Activated T-helper 9 cell treated with anti-CD3 and anti-CD28 coated beads, Interleukin-2, amount 50 U/mL, for 16 hours (primary cell): ENCODE measurements at places on chromosomes 5 and 9.

GRCh38 chr5:43582082-43583005, 20.6 kb upstream of the NNT start:
- no peak for DNase-seq

GRCh38 chr5:1488882-1489680, 34.7 kb downstream of the LPCAT1 start:
- no peak for DNase-seq

DNA sequence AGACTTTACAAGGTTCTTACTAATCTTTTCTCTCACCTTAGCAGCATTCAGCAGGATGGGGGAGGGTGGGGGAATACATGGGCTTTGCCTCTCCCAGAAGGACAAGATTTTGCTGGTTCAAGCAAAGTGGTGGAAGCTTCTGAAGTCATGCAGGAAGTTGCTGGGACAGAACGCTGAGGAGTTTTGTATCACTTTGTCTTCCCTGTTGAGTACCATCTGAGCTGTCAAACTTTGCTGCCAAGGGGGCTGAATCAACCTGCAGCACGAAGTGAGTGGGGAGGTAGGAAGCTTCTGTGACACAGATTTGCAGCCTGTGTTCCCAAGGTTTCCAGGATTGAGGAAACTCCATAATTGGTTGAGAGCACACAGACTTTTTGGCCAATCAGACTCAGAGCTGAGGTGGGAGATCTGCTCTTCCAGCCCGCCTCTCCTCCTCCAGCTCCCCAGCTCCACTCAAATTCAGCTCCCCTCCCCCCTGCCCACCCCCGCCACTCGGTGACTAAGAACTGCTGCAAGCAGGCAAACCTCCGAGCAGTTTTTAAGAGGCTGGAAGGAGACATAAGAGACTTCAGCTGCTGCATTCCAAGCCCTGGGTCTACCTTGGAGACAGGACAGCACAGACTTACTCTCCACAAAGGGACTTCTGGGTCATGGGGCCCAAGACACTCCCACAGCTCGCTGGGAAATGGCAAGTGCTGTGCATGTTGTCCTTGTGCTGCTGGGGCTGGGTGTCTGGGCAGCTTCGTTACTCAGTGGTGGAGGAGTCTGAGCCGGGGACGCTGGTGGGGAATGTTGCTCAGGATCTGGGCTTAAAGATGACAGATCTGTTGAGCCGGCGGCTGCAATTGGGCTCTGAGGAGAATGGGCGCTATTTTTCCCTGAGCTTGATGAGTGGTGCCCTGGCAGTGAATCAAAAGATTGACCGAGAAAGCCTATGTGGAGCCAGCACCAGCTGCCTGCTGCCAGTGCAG, at the start of gene PCDHGC5:
TSS of gene PCDHGC5 (plus strand) at position 491 of the 971 bp plus-strand sequence. CDS start at position 651, 160 bp downstream.
- no peak for DNase-seq

DNA sequence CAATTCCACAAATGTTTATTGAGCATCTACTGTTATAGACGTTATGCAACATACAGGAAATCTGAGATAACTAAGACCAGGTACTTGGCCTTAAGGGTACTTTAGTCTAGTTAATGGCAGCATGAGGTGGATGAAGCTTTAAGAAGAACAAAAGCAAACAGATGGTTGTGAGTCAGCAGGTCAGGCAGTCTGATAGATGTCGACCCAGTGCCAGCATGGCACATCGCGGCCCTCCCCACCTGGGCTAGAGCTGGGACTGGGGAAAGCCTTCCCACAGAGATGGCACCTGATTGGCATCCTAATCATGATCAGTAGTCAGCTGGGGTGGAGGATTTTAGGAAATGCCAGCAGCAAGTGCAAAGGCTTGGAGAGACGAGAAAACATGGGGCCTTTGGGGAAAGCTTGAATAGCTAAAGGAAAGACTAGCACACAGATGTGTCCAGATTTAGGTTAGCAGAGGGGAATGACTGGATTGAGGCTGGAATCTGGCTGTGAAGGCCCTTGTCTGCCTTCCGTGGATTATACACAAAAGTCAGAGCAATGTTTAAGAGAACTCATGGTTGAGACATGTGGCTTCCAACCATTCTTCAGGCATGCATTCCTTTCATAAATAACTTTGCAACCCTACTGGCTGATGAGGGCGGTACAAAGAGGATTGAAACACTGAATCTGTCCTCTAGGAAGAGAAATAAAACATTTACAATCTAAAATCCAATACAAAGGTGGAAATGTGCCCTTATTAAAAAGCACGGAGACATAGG, 395.4 kb upstream of the WWC1 start:
- DNase-seq, result no peak

DNA sequence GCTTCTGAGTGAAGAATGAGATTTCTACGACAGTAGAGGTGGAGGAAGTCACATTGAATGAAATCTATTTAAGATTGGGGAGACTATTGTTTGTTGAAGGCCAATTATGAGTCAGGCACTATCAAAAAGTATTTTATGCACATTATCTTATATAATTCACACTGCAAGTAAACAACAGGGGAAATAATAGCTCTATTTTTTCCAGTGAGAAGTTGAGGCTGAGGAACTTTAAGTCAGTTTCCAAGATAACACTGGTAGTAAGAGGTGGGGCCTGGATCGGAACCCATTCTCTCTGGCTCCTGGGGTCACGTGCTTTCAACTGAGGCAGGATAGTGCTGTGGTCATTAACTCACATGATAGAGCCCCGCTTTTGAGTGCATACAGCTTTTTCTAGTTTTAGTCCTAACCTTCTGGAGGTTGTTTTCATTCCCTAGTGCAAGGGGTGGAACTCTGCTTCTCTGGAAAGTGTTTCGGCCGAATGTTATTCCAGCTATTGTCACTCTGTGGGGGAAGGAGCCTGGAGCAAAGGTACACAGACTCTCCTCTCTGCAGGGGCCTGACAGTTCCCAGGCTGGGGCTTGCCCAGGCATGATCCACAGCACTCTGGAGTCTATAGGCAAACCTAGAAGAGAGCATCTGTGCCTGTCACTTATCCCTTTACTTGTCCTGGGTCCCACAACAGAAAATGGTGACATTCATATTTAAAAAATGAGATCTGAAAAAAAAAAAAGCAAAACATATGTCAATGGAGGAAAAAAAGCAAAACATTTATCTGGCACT, 352.4 kb upstream of the ACTBL2 start:
- no peak for DNase-seq

DNA sequence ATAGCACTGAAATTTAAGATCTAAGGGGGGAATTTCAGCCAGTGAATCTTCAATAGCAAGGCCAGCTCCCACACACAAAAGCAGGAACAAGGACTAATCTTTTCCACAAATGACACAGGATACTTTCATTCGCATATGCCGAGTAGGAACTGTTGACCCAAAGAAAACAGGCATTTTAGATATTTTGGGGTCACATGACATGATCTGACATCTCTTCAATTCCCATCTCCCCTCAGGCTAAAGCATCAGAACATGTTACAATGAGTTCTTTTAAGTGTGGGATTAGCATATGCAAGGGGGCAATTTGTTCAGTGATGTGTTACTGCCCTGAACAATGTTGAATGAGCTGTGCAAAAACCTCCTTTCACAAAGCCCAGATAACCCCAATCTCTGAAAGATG, 68.2 kb downstream of the TLE1 start:
- no peak for DNase-seq

DNA sequence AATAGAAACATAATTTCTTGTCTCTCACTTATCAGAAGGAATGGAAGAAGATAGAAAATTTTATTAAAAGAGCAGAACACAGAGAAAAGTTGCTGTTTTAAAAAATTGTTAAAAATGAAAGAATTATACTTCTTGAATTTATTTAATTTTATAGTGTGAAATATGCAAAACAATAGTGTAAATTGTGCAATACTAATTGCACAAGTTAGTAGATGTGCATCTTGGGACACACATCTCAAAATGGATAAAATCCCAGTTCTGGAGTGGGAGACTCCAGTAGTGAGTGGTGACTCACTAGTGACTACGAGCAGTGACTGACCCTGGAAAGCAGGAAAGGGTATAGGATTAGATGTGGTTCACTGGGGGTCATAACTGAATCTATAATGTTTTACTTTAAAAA, 223.2 kb downstream of the MSX2 start:
- DNase-seq, result no peak

DNA sequence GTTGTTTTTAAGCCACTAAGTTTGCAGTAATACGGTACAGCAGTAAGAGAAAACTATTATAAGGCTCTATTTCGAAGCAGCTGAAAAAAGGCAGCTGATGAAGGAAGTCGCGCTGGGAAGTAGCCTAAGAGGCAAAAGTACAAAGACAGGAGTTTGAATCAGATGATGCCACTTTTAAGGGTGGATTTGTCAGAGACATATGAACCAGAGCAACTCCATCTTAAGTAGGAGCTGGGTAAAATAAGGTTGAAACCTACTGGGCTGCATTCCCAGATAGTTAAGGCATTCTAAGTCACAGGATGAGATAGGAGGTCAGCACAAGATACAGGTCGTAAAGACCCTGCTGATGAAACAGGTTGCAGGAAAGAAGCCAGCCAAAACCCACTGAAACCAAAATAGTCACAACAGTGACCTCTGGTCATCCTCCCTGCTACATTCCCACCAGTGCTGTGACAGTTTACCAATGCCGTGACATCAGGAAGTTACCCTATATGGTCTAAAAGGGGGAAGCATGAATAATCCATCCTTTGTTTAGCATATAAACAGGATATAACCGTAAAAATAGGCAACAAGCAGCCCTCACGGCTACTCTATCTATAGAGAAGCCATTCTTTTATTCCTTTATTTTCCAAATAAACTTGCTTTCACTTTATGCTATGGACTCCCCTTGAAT, 91.8 kb upstream of the PRSS3 start:
- DNase-seq, result no peak

- DNase-seq, result no peak
Observed at GRCh38 chr5:89211836-89212235, 328.9 kb upstream of the MEF2C start.

GRCh38 chr5:132176987-132177386, 50.7 kb downstream of the P4HA2 start:
- DNase-seq, result no peak

GRCh38 chr5:109246841-109247592, 162.8 kb downstream of the PJA2 start:
- DNase-seq, result no peak

GRCh38 chr9:36858805-36859375, 175.2 kb downstream of the PAX5 start:
- no peak for DNase-seq

GRCh38 chr5:102991802-102992201, 128.1 kb downstream of the GIN1 start:
- DNase-seq, result no peak

- DNase-seq, result no peak
Observed at GRCh38 chr5:58804291-58804690, 221.4 kb downstream of the RAB3C start.

DNA sequence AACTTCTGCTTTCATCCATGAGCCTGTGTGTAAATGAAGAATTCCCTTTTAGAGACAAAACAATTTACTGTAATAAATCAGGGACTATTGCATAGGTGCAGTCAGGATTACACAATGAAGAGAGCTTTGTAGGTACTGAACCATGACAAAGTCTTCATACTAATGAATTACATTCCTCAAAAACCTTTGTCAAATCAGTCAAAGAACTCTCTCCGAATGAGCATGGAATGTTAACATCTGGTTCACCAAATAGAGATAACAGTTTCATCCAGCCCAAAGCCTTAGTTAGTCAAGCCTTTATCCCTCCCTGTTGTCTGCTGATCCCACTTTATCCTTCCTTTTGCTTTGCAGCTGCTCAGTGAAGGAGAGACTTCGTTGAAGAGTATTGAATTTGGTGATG, 62.9 kb upstream of the DMRTA1 start:
- no peak for DNase-seq

DNA sequence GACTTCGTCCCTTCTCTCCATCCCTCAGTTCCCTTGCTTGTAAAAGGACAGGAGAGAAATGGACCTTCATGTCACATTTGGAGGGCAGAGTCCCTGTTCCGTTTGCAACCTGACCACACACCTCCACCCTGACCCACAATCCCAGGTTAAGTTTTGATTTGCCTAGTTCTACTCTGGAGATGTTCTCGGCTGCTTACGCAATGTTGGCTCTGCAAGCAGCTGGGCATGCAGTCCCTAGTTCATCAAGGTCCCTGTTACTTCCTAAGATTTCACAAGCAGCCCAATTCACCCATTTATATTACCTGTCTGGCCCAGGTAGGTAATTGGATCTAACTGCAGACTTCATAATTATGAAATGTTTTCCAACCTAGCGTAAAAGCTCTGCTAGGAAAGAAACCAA, 28.8 kb downstream of the SLIT3 start:
- no peak for DNase-seq

- no peak for DNase-seq
Observed at GRCh38 chr9:2288309-2288708, 273.2 kb downstream of the SMARCA2 start.

DNA sequence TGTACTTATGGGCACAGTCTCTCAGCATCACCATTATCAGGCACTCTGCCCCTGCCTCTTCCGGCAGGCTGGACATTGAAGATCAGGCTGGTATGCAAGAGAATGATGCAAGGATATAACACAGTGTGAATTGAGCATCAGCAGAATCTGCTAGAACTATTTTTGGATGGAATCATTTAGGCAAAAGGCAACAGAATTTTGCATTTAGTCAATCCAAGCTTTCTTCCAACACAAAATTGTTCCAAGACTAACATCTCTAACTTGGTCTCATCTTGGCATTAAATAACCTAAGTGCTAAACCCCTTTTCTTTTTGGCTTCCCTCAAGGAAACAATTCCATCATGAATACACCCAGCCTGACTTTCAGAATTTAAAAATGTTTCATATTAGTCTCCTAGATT, 339.9 kb downstream of the PRELID2 start:
- DNase-seq, result no peak

DNA sequence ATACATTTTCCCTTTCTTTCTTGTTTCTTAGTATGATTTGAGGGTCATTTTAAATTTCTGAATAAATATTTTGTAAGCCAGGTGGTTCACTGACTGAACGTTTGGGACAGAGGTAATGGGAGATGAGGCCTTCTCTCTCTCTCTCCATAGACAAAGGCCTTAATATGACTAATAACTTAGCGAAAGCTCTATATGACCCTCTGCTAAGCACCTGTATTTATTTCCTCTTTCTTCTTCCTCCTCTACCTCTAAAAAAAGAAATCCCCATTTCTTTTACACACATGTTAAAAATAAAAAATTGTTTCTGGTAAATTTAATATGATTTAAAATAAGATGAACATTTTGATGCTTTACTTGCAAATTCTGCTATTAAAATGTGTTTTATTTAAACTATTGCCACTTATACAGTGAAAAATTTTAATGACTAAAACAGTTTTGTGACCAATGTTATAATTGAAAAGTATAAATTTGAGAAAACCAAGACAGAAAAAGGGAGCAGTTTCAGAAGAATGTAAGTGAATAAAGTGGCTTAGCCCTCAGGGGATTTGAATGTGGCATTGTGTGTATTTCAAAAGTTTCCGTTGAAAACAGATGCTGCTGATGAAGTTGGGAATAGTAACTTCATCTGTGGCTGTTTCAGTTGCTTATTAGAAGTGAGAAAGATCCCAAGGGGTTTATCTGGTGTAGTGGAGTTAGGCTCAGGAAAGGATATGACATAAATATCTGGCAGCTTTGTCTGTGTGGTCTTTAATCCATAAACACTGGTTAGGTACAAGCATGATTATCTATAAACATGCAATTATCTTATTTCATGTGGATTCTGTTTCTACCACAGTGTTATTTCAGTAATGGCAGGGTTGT, 128.6 kb upstream of the GRHPR start:
- DNase-seq, result no peak

- DNase-seq, result no peak
Observed at GRCh38 chr5:54883374-54884194, 101.8 kb downstream of the ESM1 start.

- no peak for DNase-seq
Observed at GRCh38 chr5:96344678-96345577, 88.1 kb downstream of the PCSK1 start.
